ENCODE measurements at places on chromosomes 2 and 18. TPM values are rescaled to one million over a fixed set of nuclear protein-coding genes. Genes with fewer than 3 reads are reported as not detected.

TEKT4 gene
- total RNA-seq: not detected

ACKR3 gene
- 27.2 TPM for total RNA-seq

NPC1 gene
- total RNA-seq: 37.9 TPM

CNGA3 gene
- total RNA-seq: not detected

C2orf66 gene
- total RNA-seq: not detected

COBLL1 gene
- 16.4 TPM for total RNA-seq

DPYSL5 gene
- total RNA-seq: 0.93 TPM

ANKRD36B gene
- 6.4 TPM for total RNA-seq

SCYGR2 gene
- total RNA-seq: not detected

ATG16L1 gene
- 33.0 TPM for total RNA-seq

LGALSL gene
- total RNA-seq: 11.1 TPM

GNAL gene
- total RNA-seq: 3.5 TPM

FEV gene
- not detected for total RNA-seq

FAM237A gene
- total RNA-seq: not detected

DSC2 gene
- 0.81 TPM for total RNA-seq

SLC35F5 gene
- 126 TPM for total RNA-seq

FBXO48 gene
- 0.52 TPM for total RNA-seq

COL6A3 gene
- 0.41 TPM for total RNA-seq

CD8B gene
- not detected for total RNA-seq

XPO1 gene
- 126 TPM for total RNA-seq

FLACC1 gene
- total RNA-seq: 1.2 TPM

TMEM163 gene
- not detected for total RNA-seq

PGAP1 gene
- 1.5 TPM for total RNA-seq

RPRM gene
- total RNA-seq: not detected

PROKR1 gene
- total RNA-seq: not detected

TM4SF20 gene
- not detected for total RNA-seq

ANKRD30B gene
- total RNA-seq: not detected

SPDYA gene
- total RNA-seq: 0.10 TPM

ALS2 gene
- total RNA-seq: 19.0 TPM

OTX1 gene
- total RNA-seq: not detected

SERPINB13 gene
- total RNA-seq: not detected

CYP1B1 gene
- 5.5 TPM for total RNA-seq

Measured in Caki2 (cell line).